ENCODE measurements at places on chromosomes 16 and 17.

DNA sequence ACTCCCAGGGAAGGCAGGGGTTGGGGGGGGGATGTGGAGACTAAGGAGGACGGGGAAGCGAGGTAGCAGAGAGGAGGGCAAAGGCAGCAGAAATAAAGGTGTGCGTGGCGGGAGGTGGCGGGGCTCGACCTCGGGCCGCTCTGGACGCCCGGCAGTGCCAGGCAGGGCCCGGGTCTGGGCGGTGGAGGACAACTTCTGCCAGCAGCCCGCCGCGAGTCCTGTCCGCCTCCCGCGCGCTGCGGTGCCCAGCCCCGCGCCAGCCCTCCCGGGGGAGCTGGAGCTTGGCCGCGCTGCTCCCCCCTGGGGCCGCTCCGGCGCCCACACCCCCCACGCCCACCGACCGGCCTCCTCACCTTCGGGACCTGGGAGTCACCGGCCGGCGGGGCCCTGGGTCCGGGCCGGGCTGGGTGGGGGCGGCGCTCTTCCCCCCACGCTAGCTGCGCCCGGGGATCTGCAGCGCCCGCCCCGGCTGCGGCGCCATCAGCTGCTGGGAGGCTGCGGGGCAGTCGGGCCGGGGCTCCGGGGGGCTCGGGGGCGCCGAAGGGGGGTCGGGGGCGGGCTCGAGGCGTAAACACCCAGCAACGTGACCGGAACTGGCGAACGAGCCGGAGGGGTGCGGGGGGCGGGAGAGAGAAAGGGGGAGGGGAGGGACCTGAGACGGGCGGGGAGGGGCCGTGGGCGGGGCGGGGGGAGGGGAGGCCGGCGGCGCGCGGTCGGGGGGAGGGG, at the start of gene CCDC92B:
TSS of gene CCDC92B (minus strand) at position 595 of the 726 bp plus-strand sequence. CDS start 14,507 bp downstream, outside the sequence.
- no peak for DNase-seq

DNA sequence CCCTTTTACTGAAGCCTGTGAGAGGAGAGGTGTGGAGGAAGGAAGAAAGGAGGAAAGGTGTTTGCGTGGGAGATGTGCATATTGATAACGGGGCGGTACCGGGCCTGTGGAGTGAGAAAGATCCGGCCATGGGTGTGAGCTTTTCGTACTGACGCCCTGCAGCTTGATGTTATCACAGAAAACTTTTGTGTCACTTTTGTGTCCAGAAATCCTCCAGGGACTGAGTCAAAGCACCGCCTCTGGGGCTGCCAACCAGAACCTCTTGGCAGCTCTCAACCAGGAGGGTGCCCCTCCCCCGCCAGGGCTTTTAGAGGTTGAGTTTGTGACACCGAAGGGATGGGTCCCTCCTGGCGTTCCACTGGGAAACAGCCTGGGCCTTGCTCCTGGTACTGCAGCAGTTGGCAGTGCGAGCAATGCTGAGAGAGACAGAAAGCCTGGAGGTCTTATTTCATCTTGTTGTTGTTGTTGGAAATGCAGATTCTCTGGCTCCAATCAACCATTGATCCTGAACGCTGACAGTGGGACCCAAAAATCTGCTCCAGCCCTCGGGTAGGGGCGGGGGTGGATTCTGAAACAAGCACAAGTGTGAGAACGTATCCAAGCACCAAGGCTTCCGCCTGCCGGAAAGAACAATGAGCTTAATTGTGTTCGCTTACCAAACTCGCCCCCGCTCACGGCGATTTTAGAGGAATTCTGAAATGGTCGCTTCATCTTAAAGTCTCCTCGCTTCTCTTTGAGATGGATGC, 65.0 kb downstream of the CRISPLD2 start:
- DNase-seq, result no peak

DNA sequence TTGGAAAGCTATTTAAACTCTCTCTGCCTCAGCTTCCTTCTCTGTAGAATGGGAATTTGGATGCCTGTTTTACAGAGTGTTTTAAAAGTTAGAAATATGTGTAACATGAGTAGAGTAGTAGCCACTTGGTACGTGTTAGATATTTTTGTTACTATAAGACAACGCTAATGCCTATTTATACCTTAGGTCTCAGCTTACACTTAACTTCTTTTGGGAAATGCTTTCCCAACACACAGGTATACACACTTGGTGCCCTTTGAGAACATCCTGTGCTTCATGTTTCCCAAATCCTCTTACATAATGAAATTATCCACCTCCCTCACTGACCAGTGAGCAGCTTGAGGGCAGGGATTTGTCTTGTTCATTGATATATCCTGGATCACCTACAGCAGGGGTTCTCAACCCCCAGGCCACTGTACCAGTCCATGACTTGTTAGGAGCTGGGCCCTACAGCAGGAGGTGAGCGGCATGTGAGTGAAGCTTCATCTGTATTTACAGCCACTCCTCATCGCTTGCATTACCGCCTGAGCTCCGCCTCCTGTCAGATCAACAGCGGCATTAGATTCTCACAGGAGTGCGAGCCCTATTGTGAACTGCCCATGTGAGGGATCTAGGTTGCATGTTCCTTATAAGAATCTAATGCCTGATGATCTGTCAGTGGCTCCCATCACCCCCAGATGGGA, 33.5 kb downstream of the ARSG start:
- DNase-seq, result no peak

- peak; percentile 51 for DNase-seq
Observed at GRCh38 chr17:72556944-72557826, 436.4 kb downstream of the SOX9 start.

DNA sequence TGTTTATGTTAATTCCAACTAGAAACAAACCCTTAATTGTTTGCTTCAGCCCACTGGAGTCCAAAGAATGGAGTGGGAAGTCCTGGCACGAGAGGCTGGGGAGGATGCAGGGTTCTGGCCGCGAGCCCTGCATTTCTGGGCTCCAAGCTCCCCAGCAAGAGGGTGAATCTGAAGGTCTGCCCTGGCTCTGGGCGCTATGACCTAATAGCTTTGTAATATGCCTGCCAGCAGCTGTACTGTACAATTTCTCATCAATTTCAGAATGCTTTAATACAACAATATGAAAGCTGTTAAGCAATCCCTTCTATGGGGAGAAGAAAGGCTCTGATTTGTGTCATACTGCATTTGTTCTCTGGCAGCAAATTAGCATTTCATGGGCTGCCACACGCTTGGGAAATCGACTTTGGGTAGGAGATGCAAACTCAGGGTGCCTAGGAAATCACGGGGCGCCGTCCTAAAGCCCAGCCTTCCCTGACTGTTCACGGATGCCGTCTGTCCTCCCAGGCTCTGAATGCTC, 43.8 kb downstream of the NDEL1 start:
- peak; percentile 58 for DNase-seq

- DNase-seq, result no peak
Observed at GRCh38 chr16:52271088-52271750, 275.7 kb downstream of the TOX3 start.

GRCh38 chr16:2751577-2752034, 832 bp upstream of the SRRM2 start:
- DNase-seq, result no peak

DNA sequence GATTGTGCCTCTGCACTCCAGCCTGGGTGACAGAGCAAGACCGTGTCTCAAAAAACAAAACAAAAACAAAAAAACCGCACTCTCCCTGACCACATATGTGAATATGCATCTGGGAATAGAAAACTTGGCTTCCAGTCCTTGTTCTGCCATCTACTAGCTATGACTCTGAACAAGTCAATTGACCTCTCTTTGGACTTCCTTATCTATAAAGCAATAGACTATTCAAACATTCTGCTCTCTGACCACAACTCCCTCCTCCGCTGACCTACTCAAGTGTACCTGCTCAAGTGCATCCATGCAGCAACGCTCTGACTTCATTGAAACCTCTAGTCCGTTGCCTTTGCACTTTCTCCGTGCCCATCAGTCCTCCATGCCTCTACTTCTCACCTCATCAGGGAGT, 52.6 kb upstream of the KDM6B start:
- no peak for DNase-seq

DNA sequence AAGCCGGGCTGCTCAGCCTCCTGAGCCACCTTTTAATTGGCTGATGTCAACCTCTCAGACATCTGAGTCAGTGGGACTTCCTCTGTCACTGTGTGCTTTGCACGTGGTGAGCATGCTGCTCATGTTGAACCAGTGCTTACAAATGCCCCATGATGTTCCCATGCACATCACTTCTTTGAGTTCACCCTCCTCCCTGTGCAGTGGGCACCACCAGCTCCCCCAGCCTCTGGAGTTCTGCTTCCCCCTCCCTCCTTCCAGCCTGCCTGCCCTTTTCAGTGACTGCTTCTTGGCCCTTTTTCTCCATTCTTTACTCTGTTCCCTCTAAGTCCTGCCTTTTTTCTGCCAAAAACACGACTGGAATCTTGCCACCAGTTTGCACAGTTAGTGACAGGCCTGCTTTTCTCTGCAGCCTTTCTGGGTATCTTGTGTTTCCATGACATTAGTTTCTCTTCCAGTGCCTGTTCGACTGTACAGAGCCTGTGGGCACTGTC, 41.6 kb downstream of the USP10 start:
- peak; percentile 48 for DNase-seq

DNA sequence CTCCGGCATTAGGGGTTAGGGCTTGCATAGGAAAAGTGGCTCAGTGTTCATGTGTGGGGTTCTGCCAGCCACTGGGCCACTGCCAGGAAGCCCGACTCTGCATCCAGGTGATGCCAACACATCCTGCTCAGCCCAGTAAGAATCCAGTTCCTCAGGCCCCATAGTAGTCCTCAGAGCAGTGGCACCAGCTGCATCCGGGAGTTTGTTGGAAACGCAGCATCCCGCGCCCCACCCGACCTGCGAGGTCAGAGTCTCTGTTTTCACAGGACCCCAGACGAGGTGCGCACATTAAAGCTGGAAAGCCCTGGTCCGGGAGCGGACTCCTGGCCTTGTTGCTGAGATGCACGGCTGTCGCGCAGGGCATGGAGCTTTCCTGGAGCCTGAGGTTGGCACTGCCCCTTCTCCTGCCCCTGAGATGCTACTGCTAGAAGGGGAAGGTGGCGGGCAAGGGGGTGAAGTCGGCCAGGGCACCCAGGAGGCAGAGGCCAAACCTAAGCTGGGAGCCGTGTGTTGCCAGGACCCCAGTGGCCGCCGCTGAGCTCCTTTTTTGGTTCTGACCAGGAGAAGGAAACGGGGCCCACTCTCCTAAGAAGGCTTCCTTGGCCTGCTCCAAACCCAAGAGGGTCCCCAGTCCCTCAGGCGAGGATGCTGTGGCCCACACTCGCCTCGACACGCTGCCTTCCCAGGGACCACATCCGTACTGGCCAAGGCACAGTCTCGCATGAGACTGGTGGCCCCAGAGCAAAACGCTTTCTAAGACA, 44.4 kb downstream of the NOS2 start:
- DNase-seq, result no peak

GRCh38 chr17:57422574-57423164, 166.3 kb downstream of the MSI2 start:
- DNase-seq, result peak; percentile 85

- peak; percentile 67 for DNase-seq
Observed at GRCh38 chr17:19302791-19303331, 59.7 kb downstream of the B9D1 start.

DNA sequence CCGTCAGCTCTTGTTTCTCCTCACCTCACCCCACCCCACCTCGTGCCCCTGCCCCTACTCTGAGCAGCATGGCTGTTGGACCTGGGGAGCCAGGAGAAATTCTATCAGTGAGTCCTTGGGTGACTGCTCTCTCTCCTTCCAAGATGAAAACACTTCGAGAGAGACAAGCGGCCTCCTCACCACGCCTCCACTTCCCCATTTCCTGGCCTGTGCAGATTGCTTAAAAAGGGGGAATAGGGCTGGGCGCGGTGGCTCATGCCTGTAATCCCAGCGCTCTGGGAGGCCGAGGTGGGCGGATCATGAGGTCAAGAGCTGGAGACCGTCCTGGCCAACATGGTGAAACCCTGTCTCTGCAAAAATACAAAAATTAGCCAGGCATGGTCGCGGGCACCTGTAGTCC, 9.5 kb downstream of the DLX4 start:
- DNase-seq, result no peak

DNA sequence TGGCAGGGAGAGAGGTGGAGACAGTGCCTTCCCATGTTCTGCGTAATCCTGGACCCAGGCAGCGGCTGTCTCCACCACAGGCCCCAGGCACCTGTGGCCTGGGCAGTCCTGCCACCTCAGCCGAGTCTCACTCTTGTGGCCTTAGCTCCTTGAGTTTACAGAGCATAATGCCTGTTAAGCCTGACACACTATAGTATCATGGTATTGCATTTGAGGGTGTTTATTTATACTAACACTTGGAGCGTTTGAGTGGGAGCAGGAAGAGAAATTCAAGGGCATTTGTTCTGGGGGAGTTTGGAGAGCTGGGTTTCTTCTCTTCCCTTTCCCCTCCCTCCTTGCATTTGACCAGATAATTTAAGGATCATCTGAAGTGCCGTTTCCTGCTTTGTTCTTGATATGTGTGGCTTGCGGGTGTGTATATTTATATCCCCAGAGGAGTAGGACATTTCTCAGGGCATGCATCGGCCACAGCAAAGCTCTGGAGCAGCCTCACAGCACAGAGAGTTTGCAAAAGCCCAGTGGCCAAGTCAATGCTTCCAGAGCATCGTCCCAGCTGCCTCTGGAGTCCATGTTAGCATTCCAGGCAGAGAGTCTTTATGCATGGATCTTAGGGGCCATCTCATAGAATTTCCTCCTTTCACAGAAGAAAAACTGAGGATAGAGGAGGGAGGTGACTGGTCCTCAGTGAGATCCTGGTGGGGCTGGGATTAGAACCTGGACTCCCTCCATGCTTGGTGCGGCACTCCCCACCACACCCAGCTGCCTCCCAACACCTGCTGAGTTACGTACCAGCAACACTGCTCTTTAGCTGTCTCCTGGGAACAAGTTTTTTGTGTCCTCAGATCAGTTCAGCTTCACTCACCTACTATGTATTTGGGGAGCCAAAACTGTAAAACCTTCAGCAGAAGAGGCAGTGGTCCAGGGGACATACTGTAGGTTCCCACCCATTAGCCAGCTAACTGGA, 222.8 kb downstream of the CCDC182 start:
- no peak for DNase-seq

DNA sequence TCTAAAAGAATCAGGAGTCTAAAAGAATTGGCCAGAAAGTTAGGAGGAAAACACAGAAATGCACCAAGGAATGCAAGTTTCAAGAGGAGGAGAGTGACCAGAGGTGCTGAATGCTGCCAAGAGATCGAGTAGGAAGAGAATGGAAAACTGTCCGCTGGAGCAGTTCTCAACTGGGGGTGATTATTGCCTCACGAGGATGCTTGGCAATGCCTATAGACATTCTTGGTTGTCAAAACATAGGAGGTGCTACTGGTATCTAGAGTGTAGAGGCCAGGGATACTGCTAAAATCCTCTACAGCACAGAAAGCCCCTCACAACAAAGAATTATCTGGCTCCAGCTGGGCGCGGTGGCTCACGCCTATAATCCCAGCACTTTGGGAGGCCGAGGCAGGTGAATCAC, 82.1 kb upstream of the NOL11 start:
- no peak for DNase-seq
